ENCODE measurements at places on chromosomes 12 and 14.

DNA sequence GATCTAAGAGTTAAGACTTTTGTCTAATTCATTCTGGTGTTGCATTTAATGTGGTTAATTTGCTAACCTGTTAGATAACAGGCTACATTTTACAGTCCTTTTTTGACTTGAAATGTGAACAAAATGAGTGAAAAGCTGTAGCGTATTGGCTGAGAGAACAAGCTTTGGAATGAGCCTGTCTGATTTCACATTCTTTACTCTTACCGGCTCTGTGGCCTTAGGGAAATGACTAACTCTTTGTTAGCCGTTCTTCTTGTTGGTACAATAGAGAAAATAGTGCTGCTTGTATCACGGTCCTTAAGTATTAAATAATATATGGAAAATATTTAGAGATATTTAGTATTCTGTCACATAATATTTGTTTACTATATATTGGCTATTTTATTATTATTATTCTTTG, 1.9 kb downstream of the MNAT1 start:
- no peak for DNase-seq

- no peak for DNase-seq
These were observed 252.6 kb upstream of the CCDC196 start for GRCh38 chr14:66233591-66233990.

- DNase-seq: no peak
These were observed 82.4 kb upstream of the DIO3 start for GRCh38 chr14:101478796-101479410.

DNA sequence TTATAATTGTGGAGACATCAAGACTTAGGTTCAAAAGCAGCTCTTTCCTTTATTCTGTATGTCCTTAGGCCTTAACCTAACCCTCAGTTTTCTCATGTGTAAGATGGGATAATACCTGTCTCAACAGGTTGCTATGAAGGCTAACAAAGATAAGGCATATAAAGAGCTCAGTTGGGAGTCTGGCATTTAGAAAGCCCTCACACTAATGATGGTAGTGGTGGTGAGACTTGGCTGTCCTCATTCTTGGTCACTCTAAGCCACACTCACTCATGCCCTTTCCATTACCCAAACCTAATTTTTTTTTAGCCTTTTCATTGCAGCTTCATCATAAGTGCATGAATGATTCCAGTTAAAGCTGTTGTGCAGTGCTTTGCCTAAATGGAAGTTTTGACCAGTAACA, 137.3 kb downstream of the TGFB3 start:
- DNase-seq: no peak

DNA sequence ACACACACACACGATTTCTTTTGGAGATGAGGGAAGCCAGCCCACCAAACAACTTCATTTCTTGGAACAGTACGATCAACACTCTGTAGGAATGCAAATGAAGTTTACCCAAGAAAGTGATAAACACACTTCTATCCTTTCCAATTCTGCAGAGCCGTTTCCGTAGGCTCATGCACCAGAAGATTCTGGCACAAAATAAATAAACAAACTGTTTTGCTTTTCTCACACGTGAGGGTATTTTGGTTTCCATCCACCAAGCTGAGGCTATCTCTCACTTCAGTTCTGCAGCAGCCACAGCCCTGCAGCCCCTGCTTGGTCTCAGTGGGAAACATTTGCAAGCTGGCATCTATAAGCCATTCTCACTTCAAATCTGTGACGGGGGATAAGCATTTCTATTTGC, 15.3 kb upstream of the TSPAN11 start:
- no peak for DNase-seq

- DNase-seq: no peak
These were observed 43.3 kb upstream of the PLEKHG6 start for GRCh38 chr12:6266971-6267721.

Data from epithelial cell of prostate (primary cell).